ENCODE measurements at places on chromosomes 5 and 9.

DNA sequence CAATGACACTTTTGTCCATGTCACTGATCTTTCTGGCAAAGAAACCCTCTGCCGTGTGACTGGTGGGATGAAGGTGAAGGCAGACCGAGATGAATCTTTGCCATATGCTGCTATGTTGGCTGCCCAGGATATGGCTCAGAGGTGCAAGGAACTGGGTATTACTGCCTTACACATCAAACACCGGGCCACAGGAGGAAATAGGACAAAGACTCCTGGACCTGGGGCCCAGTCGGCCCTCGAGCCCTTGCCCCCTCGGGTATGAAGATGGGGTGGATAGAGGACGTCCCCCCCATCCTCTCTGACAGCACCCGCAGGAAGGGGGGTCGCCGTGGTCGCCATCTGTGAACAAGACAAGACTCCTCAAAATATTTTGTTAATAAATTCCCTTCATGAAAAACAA lies 12.0 kb downstream of the SEMA6A start:
- DNase-seq = no peak

GRCh38 chr9:2493109-2493508 lies 128.5 kb upstream of the VLDLR start:
- no peak for DNase-seq

DNA sequence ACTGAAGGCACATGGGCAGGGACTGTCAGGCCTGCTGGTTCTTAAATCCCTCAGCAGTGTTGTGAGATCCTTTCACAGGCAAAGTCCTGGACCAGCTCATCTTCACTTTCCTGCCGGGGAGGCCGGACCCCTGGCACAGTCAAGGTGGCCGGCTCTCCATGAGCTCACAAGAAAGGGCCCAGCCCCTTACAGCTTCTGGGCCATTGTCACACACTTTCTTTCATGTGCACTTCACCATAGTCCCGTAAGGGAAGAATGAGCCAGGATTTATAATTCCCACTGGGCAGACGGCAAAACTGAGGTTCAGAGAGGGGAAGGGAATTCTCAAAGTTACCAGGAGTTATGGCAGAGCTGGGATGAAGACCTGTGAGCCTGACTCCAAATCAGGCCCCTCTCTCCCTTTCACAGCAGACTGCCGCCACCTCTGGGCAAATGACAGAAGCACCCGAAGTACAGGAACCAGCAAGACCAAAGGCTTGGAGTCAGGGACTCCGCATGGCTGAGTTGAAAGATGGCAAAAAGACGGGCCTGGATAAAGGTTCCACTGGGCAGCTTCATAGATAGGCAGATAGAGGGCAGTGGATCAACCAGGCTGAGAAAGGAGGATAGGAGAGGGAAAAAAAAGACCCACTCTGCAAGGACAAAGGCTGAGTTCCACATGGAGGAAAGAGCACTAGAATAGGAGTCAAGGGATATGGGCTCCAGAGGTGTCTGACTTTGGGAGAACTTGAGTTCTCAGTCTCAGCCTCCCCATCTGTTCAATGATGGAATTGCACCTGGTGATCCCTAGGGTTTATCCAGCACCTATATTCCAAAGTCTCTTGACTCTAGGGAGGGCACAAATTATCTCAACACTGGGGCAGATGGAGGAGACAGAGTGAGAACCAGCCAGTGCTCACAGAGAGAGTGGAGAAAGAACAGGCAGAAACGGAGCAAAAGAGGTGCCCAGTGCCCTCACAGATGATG lies 128.7 kb downstream of the PAX5 start:
- DNase-seq = no peak

GRCh38 chr9:20611691-20612287 lies 10.5 kb downstream of the MLLT3 start:
- no peak for DNase-seq

- peak; percentile 29 for DNase-seq
Measured at GRCh38 chr5:137665678-137666460, 70.0 kb downstream of the KLHL3 start.

DNA sequence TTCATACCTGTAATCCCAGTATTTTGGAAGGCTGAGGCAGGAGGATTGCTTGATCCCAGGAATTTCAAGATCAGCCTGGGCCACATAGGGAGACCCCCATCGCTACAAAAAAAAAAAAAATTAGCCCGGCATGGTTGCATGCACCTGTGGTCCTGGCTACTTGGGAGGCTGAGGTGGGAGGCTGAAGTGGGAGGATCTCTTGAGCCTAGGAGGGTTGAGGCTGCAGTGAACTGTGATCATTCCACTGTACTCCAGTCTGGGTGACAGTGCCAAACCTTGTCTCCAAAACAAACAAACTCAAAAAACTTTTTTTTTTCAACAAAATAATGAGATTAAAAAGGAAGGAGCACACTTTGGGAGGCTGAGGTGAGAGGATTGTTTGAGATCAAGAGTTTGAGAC lies 14.2 kb downstream of the KIAA1958 start:
- DNase-seq = no peak

DNA sequence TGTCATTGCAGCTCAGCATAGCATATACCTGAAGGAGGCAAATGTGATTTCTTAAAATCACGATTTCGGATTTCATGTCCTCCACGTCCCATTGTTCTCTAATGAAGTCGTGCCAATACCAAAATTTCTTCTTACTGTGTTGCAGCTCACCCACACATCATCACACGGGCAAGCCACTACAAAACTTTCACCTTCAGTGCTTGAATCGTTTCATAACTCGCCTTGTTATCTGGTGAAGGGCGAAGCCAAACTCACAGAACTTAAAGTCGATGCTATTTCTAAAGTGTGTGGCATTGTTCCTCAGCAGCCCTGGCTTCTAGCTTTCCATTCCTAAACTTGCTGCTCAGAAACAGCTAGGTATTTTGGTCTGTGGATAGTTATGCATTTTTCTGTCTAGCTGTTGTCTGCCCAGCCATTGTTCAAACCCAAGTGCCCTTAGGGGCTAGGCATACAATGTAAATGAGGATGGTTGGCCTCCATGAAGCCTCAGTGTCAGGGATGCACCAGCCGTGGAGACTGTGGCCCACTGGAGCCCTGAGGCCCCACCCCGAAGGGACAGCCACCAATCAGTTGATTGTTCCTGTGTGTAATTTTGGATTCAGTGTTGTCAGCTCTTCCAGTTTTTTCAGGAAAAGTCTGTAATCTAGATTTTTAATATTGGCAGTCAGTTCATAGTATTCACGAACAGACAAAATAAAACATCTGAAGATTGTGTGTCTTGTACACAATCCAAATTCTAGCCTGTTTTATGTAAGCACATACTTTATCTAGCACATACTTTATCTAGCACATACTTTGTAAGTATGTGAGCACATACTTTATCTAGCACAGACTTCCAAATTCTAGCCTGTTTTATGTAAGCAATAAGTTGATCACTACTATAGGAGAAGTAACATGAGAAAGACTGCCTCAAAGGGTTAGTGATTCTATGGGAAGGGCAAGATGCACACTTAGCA lies 112.8 kb downstream of the DAPK1 start:
- no peak for DNase-seq

- no peak for DNase-seq
Measured at GRCh38 chr5:133957080-133957479, 11.3 kb downstream of the C5orf15 start.

DNA sequence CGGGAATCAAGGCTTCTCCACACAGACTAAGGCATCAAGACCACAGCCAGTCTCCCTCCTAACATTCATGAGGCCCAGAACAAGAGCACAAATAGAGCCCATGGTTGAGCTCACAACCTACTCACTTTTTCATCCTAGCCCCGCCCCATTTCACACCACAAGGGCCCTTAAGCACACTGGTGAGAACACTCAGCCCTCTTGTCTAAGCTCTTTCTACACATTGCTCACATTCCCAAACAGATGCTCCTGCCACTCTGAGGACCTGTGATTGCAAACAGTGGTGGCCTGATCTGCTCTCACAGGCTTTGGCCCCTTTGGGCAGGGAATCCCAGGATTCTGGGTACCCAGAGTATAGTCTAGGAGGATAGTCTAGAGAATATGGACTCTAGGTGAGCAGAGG lies 54.0 kb downstream of the FEM1C start:
- no peak for DNase-seq

GRCh38 chr9:70983723-70984295 lies 137.6 kb downstream of the TRPM3 start:
- no peak for DNase-seq

DNA sequence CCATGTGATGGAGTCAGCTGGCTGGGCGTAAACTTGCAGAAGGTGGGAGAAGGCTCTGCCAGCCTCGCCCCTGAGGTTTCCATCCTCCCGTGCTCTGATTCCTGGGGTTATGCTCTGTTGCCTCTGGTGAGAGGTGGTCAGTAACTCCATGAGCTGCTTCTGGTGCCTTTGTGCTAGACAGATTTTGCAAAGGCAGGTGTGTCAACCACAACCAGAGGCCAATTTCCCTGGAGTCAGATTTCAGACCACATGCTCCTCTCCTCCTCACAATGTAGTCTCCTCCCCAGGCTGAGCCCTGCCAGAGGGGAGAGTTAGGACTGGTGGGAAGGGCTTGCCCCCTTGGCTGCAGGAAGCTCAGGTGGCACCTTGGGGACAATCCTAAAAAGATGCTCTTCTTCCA lies 38.8 kb upstream of the TENT4A start:
- no peak for DNase-seq

DNA sequence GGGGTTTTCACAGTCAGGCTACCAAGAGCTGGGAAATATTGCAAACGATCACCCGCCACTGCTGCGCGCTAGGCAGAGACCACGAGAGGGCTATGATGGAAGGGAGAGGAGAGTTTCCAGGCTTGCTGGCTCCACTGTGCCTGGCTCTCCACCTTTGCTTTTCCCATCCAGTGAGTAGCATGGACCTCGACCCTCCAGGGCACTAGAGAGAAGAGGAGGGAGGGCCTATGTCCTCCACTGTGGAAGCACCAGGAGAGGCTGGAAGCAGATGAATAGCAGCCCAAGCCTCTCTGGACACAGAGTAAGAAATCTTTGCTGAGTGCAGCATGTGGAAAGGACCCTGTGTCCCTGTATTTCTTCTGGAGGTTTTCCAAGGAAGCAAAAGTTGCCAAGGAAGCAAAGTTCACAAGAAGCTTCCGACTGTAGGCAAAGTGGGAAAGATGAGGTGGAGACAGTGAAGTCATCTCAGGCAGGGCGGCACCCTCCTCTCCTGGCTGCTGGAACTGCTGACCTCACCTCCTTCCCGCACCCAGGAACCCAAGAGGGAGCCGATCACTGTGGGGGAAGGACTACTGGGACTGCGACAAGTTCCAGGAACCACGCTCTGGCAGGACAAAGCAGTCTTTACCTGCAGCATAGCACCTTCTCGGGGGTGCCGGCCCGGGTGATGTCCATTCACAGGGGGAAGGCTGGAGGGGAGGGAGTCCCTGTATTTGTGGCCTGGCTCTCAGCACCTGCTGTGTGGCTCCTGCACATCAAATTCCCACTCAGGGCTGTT lies 79.6 kb downstream of the CSNK1A1 start:
- DNase-seq = no peak

DNA sequence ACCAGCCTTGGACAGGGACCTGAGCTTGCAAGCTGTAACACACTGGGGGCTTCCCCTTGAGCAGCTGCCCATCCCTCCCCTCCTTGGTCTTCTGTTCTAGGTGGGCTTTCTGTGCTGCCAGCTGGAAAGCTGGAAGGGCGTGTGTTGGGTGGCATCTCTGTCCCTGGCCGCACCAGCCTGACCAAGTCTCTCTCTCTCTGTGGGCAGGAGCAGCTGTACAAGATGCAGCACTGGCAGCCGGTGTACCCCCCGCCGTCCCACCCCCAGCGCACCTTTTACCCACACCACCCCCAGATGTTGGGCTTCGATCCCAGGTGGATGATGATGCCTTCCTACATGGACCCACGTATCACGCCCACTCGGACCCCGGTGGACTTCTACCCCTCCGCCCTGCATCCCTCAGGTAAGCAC lies 32.1 kb upstream of the POMT1 start:
- DNase-seq = no peak

DNA sequence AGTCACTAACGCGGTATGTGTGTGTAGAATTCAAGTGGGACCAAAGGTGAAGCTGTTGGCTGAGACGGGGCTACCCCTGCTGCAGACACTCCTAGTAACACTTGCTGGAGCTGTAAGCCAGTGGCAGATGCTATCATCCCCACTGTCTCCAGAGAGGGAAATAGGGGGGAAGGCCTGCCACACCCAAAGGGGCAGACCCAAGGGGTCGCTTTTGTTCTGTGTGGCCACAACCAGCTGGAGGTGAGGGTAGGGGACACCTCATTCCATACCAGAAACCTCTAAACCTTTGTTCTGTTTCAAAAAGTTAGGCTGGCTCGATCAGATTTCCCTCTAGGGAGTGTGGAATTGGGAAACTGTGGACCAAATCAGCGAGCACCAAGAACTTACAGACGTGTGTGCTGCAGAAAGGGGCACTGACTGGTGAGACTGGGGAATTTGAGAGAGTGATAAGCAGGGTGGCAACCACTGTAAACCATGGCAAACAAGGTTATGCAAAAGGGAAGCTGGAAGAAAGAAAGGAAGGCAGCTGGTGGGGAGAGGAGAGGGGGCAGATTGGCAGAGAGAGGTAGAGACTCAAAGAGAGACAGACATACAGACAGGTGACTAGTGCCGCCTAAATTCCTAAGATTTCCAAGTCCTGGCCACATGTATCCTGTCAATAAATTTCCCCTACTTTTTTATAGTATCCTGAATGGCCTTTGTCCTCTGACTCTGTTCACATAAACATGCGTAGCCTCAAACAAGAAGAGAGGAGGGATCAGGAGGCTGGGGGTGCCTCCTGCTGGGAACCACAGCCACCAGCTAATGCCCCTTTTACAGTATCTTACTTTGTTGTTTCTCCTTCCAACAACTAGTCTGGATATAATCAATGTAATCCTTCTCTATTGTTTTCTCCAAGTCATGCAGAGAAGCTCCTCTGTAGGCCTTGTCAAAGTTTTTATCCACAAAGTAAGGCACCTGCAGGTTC lies 15.6 kb upstream of the SPATA24 start:
- DNase-seq = no peak

- no peak for DNase-seq
Measured at GRCh38 chr5:36414869-36415282, 113.2 kb upstream of the RANBP3L start.

GRCh38 chr9:19405771-19406170 lies 3.0 kb upstream of the ACER2 start:
- DNase-seq = no peak

DNA sequence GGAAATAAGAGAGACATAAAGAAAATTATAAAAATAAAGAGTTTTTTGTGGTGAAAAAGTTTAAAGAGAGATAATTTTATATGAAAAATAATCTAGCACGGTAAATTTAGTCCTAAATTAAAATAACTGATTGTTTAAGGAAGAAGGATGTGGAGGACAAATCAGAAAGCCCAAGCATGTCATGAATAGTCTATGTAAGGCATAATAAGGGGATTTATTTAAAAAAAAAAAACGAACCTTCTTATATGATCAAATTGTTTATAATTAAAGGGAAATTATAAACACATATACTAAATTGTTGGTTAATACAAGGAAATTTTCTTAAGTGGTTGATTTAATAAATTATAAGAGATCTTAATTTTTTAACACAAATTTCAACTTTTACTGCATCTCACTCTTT lies 551.8 kb upstream of the TYRP1 start:
- DNase-seq = no peak

- no peak for DNase-seq
Measured at GRCh38 chr9:124180557-124180956, 77.2 kb upstream of the NEK6 start.

- DNase-seq = no peak
Measured at GRCh38 chr9:80218328-80218727, 646.6 kb downstream of the TLE4 start.

GRCh38 chr5:134085411-134085810 lies 29.1 kb upstream of the TCF7 start:
- peak; percentile 18 for DNase-seq
